ENCODE measurements at places on chromosomes 3 and 15.

GRCh38 chr15:41989573-41990242 lies 17.4 kb upstream of the EHD4 start:
- DNase-seq = peak; percentile 46

GRCh38 chr3:188465311-188465710 lies 311.4 kb downstream of the LPP start:
- DNase-seq = no peak

- no peak for DNase-seq
Observed at GRCh38 chr3:16357186-16358121, 92.4 kb downstream of the OXNAD1 start.

GRCh38 chr15:40829115-40829514 lies 607 bp upstream of the PPP1R14D start:
- no peak for DNase-seq

GRCh38 chr15:53522991-53523390 lies 236.5 kb downstream of the WDR72 start:
- DNase-seq = peak; percentile 72

DNA sequence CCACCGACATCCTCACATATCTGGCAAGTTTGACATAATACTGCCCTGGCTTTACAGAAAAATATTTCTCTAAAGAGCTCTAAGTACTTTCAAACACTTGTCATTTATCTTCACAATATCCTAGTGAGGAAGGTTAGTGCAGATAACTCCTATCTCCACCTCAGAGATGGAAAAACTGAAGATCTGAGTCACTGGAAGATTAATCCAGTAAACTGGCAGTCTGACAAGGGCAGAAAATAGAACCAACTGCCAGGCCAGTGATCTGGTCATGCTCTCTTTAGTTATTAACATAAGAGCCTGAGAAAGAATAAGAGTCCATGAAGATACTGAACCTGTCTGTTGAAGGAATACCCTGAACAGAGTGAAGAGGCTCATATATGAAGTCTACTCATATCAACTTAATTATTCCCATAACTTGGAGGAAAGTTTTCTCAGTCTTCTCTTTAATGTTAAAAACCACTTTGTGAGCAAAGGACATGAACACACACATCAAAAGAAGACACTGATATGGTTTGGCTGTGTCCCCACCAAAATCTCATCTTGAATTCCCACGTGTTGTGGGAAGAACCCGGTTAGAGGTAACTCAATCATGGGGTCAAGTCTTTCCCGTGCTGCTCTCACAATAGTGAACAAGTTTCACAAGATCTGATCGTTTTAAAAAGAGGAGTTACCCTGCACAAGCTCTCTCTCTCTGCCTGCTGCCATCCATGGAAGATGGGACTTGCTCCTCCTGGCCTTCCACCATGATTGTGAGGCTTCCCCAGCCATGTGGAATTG lies 61.4 kb downstream of the GOLIM4 start:
- DNase-seq = peak; percentile 59

DNA sequence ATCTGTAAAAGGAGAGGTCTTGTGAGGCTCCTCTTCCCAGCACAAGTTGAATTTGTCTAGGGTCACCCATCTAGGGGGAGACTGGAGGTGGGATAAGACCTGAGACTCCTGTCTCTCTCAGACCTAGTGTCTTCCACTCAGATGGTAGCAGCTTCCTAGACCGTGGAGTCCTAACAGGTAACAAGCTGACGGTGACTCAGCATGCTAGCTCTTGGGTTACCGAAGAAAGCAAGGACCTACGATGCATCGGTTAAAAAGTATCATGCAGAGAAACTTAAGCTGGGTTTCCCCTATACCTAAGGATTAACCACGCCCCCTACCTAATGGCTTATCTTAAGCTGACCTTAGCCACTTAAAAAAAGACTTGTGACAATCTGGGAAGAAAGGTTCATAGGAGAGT lies 7.6 kb downstream of the LRRN1 start:
- DNase-seq = no peak

- no peak for DNase-seq
Observed at GRCh38 chr15:52803467-52804306, 13.6 kb upstream of the ONECUT1 start.

DNA sequence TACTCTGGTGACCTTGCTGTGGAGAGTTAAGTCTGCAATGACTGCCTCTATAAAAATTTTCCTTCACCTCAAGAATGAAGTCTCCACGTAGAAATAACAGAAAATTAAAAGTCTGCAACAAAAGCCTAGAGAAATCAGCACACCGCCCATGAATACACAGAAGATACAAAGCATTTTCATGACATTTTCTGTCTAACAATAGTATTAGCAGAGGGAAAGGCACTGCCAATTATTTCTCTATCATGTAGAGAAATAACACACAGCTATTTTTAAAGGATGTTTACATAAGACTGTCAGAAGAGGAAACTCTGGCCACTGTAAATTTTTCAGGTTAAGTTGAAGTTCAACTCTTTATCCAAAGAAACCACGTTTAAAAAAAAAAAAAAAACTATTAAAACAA lies 80.8 kb downstream of the GSK3B start:
- no peak for DNase-seq

- DNase-seq = no peak
Observed at GRCh38 chr3:128293930-128294329, 140.6 kb downstream of the EEFSEC start.

DNA sequence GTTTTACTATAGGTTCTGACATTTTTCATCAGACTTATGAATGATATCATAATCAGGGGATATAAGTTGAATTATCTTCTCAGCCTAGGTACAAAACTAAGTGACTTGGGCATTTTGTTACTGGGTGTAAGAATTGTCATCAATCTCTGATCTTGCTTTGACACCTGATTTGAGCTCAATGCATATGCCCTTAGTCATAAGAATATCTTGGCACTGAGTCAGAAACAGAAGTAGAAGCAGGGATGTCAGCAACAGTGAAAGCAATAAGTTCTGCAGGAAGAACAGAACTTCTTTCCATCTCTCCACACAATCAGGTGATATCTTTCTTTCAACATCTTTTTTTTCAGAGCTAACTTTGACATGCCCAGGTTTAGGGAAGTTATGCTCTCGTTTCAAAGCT lies 14.6 kb downstream of the SLITRK3 start:
- no peak for DNase-seq

DNA sequence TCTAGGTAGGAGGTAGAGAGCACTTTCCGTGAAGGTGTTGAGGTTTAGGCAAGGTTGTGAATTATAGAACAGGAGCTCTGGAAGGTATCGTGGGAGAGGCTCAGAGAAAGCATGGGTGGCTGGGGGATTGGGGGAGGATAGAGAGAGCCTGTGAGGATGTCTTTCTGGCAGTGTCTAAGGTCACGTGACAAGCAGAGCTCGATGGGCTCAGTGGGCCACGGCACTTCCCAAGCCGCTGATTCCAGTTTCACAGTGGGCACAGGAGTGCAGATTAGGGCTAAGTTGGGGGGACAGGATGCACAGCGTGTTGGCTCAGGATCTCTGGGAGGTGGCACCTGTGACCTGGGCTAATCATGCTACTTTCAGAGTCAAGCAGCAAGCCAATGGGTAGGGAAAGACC lies 52.0 kb downstream of the CEMIP start:
- DNase-seq = no peak

DNA sequence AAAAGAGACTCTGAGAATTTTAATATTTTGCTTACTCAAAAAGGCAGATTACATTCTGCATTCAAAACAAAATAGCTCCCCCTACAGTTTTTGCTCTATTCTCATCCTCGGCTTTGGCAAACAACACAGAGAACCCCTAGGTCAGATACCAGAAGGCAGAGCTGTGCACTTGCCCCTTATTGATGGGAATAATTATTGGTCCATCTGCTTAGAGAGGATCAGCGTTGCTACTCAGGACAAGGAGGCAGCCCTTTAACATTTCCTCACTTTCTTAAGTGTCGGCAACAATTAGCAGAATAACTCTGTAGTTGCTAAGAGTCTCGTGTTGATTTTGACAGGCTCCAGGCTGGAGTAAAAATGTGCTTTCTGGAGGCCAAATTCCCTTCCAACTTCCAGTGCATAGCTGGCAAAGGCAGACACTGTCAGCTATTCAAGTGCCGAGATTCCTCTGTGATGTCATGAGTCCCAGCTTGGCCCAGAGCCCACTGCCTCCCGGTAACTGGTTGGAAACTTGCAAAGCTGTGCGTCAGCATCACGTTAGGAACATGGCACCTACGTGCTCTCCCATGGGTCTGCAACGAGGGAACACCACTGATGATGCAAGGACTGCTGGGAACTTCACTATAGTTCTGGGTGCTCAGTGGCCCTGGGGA lies 482.7 kb upstream of the ADAMTS9 start:
- peak; percentile 22 for DNase-seq

DNA sequence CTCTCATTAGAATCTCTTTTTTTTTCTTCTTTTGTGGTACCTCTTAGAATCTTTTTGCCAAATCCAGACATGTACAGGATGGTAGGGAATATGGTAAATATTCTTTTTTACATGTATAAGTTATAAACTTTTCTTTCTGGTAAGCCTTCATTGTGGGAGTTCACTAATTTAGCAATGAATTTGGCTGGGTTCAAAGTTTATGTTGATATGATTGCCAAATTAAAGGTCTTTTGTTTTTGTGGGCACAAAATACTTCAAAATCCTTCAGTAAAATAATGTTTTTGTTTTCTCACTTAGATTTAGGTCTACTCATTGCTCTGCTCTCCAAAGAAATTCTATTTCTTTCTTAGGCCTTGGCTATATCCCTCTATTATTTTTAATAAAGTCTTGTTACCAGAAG lies 1405.9 kb upstream of the ALCAM start:
- no peak for DNase-seq

GRCh38 chr15:64942356-64942755 lies 30.7 kb downstream of the ANKDD1A start:
- DNase-seq = no peak
